ENCODE measurements at places on chromosomes 2 and 18.

- no peak for DNase-seq
These were observed 281.3 kb downstream of the AGPS start for GRCh38 chr2:177673602-177674595.

- no peak for DNase-seq
These were observed 88.6 kb upstream of the BCL11A start for GRCh38 chr2:60641811-60642788.

DNA sequence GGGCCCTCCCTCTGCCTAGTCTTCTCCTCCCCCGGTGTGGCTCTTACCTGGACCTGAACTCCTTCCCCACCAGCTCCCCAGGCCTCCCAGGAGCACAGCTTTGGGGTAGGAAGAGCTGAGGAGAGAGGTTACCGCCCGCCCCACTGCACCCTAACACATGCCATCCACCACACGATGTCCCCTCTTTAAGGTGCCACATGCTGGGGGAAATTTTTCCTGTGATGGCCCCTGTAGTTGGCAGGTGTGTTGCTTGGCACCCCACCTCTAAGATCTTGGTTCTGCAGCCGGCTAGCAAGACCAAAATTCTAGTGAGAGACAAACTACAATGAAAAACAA lies 6.9 kb upstream of the TEX261 start:
- DNase-seq, result no peak

DNA sequence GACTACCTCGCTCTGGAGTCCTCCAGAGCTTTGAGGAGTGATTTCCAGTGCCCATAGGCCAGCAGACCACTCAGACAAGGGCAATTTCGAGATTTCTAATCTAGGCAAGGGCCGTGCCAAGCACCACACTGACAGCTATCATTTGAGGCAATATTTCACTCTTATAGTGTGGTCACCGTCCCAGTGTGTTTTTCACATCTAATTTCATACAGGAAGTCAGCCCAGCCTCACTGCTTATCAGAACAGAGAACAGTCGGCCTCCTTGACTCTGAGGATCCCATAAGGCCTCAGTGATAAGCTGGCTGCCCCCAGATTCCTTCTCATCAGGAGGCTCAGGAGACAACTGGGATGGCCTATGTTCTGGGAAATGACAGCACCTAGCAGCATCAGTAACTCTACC lies 581 bp downstream of the CAPN14 start:
- no peak for DNase-seq

- peak; percentile 16 for DNase-seq
These were observed 676 bp downstream of the ACTR2 start for GRCh38 chr2:65228263-65228750.

- no peak for DNase-seq
These were observed 312.9 kb downstream of the NCKAP5 start for GRCh38 chr2:133255360-133255759.

- DNase-seq, result no peak
These were observed 678.7 kb downstream of the EPHA4 start for GRCh38 chr2:220893411-220893810.

DNA sequence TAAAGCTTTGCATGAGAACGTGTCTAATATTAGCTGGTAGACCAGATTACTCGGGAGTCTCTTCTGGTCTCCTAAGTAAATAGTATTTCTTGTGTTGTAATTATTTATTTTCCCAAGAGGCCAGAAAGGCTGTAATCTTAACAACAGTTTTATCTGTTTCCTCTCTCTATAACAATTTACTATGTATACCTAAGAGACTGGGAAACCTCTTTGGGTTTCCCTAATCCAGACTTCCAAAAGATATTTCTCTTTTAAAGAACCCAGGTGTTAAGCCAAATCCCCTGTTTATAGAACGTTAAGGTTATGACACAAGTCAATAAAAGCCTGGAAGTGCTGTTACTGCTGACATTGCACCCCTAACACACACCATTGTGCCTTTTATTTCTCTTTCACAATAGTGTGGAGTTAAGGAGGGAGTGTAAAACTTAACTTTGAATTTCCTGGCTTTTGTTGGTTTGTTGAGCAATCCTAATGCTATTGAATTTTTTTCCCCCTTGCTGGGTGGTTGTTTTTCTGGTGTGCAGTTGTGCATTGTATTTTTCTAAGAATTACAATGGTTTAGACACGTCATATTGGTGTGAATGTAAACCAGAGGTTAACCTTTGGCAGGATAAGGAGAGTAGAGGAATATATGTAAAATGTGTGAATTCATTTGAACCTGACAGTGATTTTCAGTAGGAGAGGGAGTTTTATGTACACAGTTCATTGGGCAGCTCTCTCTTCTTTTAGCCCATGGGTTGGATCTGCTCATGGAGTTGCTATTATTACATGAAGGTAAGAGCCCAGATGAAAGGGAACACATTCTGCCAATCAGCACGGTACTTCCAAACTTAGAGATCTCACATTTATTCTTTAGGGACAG lies 192.8 kb downstream of the MTX2 start:
- DNase-seq, result no peak

DNA sequence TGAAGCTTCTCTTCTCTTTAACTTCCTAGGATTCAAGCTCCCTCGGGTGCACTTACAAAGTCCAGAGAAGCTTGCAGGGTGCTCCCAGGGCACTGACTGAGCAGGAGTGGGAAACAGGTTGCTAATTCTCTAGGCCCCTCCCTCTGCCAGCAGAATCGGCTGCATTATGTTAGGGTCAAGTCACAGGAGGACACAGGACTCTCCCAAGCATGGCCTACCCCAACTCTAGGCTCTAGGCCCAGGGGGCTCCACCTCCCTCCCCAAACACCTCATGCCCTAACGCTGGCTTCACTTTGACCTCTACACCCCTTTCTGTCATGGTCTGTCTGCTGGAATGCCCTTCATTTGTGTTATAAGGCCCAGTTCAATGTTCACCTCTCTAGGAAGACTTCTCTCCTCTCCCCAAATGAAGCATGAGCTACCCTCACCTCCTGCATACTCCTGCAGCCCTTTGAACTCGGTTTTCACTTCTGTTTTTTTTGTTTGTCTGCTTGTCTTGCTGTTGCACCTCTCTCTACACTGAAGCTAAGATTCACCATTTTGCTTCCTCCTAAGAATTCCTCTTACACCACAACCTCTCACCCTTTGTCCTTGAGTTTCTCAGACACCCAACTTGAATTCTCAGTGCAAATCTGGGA lies 521.8 kb upstream of the ID2 start:
- no peak for DNase-seq

GRCh38 chr2:172470958-172471922 lies 43.9 kb downstream of the ITGA6 start:
- DNase-seq, result no peak

DNA sequence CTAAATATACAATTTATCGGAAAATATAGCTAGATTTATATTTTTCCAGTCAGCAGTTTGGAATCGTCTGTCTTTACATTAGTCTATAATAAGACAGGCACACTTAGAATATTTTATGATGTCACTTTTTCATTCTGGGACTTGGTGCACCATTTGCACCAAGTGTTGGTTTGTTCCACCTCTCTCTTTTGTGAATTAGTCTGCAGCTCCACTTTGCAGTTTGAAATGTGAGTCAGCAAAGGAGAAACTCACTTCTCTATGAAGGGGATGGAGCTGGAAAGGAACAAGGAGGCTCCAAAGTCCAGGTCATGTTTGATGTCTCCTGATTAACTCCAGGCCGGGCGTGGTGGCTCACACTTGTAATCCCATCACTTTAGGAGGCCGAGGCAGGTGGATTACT lies 63.8 kb upstream of the RTN4 start:
- DNase-seq, result no peak

DNA sequence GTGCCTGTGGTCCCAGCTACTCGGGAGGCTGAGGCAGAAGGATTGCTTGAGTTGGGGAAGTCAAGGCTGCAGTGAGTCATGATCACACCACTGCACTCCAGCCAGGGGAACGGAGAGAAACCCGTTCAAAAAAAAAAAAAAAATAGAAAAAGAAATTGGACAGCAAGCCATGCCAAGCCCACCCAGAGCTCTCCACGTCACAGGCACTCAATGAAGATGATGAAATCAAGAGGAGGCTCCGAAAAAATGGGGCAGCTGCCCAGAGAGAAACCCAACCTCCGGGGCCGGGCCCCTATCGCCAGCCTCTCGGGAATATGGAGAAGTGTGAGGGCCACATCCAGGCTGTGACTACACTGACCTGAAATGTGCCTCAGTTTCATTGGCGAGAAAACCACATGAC lies 40.0 kb downstream of the BIN1 start:
- DNase-seq, result no peak

GRCh38 chr2:105504459-105504858 lies 105.6 kb upstream of the FHL2 start:
- DNase-seq, result no peak

DNA sequence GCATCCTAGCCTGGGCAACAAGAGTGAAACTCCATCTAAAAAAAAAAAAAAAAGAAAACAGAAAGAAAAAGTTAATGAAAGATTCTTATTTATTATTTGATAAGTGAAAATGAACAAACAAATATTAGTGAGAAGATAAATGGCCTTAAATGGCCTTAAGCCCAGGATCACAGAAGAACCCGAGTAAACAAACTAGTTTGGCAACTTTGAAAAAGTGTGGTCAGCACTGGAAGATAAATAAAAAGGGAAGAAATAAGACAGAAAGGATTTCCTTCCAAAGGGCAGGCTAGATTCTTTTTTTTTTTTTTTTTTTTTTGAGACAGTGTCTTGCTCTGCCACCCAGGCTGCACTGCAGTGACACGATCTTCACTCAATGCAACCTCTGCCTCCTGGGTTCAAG lies 692.4 kb downstream of the CPS1 start:
- DNase-seq, result no peak

GRCh38 chr18:29161429-29161828 lies 984.5 kb upstream of the CDH2 start:
- DNase-seq, result no peak

- DNase-seq, result no peak
These were observed 132.2 kb upstream of the CXCR4 start for GRCh38 chr2:136250131-136250530.

GRCh38 chr2:15844211-15844801 lies 96.0 kb upstream of the MYCN start:
- no peak for DNase-seq

GRCh38 chr2:3222636-3223035 lies 155.0 kb downstream of the EIPR1 start:
- peak; percentile 59 for DNase-seq

- DNase-seq, result no peak
These were observed 100.5 kb downstream of the SPTBN1 start for GRCh38 chr2:54556621-54557121.

- no peak for DNase-seq
These were observed 12.6 kb downstream of the MYL1 start for GRCh38 chr2:210302326-210302725.

- no peak for DNase-seq
These were observed 45.1 kb downstream of the PRELID3A start for GRCh38 chr18:12452784-12453183.

GRCh38 chr2:113219889-113220641 lies 46.3 kb downstream of the PSD4 start:
- DNase-seq, result no peak

GRCh38 chr2:222404151-222404905 lies 20.0 kb upstream of the SGPP2 start:
- DNase-seq, result no peak

DNA sequence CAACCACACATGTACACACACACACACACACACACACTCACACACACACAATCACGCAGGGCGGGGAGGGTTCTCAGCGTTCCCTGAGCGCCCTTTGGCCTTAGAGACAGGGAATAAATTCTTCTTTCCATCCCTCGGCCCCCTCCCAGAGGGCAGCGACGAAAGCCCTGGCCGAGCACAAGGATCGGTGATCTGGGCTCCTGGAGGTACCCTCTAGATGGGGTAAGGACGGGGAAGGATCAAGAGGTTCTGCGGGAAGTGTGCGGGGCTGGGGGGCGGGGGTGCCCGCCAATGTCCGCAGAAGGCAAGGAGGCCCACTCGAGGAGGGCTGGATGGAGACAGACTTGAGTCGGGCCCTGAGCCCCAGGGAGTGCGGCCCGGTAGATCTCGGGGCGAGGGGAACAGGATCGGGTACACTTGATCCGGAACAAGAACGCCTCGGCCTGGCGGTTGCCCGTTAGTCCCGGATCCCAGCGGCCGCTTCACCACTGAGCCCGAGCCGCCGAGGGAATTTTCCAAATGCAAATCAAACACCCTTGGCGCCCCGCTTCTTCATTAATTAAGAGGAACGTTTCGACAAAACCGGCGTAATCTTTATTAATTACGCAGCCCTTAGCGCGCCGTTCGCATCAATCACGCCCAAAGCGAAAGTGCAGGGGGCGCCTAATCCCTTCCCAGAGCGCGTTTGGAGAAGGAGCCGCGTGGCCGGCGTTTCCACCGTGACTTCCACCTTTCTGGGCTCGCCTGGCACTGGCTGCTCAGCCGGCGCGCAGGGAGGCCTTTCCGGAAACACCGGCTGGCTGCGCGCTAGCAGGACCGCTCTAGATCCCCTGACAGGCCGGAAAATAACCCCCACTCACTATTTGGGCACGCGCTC lies 7.0 kb upstream of the PAX3 start:
- DNase-seq, result no peak

DNA sequence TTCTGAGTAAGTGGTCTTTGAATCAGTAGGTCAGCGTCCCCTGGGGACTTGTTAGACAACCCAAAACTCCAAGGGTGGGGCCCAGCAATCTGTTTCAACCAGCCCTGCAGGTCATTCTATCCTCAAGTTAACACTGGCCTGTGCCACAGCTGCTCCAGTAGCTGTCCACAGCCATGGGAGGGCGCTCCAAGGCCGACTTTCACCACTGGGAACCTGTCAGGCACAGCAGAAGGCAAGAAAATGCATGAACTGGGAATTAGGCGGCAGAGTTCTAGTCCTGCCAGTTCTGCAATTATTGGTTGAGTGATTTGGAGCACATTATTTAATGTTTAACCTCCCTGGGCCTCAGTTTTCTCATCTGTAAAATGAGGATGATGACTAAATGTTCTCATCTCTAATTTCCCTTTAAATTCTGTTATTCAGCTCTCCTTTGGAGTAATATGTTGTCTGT lies 17.4 kb upstream of the MRPL33 start:
- peak; percentile 39 for DNase-seq

DNA sequence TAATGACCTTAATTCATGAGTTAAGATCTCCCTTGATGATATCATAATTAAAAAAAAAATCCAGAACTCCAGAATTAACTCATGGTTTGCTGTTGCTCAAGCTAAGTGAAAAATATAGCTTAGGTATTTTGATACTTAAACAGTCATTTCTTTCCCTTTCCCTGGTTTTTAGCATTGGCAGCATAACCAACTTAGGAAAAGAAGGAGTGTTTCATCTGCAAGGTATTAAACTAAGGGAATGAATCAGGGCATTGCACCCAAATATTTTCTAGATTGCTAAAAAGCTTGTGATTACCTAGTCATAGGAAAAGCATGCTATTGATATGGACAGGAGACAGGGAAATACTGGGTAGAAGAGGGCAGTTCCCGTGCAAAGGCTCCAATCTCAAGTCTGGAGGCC lies 207.2 kb downstream of the LRP1B start:
- no peak for DNase-seq

- no peak for DNase-seq
These were observed 132.0 kb downstream of the ZNF804A start for GRCh38 chr2:184730288-184730687.

Measured in T-helper 22 cell (primary cell).